ENCODE measurements at places on chromosomes 3 and 15.

GRCh38 chr3:40340541-40341170 lies 31.1 kb downstream of the EIF1B start:
- DNase-seq = no peak

DNA sequence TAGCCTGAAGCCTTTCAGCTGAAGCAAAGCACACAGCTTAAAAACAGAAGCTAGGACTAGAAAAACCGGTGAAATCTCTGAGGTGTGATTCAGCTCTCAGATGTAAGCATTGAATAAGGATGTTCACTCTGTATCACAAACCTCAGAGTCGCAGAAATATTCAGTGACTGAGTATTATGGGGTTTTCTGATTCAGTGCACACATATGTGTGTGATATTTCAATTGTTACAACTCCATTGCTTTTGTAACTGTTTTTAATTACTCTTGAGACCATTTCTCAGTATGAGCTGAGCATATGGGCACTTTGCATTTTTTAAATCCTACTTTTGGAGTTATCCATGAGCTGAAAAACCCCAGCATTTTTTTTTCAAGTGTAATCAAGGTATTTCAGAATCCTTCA lies 868.8 kb downstream of the NTRK3 start:
- no peak for DNase-seq

DNA sequence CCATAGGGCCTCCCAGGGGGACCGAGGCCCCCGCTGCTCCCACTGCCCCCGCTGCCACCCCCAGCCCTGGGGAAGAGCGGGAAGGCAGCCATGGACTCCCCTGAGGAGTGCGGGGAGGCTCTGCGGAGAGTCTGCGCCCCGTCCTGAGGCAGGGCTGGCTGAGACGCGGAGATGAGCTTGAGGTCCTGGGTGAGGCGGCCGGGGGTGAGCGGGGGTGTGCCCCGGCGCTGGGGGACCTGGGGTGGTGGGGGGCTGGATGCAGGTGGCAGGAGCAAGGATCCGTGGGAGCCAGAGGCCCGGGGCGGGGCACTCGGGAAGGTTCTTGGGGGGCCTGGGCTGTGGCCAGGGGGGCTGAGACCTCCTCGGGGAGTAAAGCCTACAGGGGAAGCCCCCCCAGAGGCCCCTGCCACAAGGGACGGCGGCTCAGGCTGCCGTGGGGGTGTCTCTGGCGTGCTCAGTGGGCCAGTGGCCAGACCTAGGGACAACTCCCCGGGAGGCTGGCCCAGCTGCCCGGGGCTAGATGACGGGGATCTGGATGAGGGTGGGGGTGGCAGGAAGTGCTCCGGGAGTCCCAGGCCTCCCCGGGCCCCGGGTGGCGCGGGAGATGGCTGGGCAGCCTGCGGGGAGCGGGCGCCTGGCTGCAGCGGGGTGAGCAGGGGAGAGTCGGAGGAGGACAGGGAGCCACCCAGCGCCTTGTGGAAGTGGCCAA lies 45.9 kb downstream of the HCN4 start:
- DNase-seq = no peak

DNA sequence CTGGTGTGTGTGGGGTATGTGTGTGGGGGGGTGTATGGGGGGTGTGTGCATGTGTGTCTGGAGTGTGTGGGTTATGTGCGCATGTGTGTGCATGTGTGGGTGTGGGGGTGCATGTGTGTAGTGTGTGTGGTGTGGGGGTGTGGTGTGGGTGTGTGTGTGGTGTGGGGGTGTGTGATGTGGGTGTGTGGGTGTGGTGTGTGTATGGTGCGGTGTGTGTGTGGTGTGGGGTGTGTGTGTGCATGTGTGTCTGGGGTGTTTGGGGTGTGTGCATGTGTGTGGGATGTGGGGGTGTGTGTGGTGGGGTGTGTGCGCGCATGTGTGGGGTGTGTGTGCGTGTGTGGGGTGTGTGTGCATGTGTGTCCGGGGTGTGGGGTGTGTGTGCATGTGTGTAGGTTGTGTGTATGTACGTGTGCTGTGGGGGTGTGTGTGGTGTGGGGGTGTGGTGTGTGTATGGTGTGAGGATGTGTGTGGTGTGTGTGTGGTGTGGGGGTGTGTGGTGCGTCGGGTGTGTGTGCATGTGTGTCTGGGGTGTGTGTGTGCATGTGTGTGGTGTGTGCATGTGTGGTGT lies 6.2 kb upstream of the OCA2 start:
- no peak for DNase-seq

DNA sequence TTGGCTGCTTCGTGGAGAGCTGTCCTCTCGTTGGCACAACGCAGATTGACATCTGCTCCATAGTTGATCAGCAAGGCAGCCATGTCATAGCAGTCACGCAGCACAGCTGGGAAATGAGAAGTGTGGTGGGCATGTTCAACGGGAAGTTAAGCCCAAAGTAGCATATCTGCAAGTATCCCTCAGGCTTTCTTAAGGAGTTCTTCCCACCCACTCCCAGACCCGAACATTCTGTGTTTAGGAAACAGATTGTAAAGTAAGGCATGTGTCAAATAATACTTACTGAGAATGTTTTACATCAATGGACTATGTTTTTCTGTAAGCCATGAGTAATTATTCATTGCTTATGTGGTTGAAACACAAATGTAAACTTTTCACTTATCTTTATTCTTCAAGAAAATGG lies 9.2 kb downstream of the ASB14 start:
- DNase-seq = no peak

Measured in T-helper 1 cell (primary cell).